ENCODE measurements at places on chromosomes 1 and 21.

GRCh38 chr1:47184090-47184821 is 5.6 kb downstream of the PDZK1IP1 start:
- DNase-seq: no peak

GRCh38 chr1:54997711-54997986 is 1.1 kb upstream of the BSND start:
- no peak for DNase-seq

- no peak for DNase-seq
Observed at GRCh38 chr1:231353086-231353485, 15.0 kb downstream of the SPRTN start.

- DNase-seq: peak; percentile 77
Observed at GRCh38 chr1:212498283-212499040, 65.7 kb downstream of the NENF start.

DNA sequence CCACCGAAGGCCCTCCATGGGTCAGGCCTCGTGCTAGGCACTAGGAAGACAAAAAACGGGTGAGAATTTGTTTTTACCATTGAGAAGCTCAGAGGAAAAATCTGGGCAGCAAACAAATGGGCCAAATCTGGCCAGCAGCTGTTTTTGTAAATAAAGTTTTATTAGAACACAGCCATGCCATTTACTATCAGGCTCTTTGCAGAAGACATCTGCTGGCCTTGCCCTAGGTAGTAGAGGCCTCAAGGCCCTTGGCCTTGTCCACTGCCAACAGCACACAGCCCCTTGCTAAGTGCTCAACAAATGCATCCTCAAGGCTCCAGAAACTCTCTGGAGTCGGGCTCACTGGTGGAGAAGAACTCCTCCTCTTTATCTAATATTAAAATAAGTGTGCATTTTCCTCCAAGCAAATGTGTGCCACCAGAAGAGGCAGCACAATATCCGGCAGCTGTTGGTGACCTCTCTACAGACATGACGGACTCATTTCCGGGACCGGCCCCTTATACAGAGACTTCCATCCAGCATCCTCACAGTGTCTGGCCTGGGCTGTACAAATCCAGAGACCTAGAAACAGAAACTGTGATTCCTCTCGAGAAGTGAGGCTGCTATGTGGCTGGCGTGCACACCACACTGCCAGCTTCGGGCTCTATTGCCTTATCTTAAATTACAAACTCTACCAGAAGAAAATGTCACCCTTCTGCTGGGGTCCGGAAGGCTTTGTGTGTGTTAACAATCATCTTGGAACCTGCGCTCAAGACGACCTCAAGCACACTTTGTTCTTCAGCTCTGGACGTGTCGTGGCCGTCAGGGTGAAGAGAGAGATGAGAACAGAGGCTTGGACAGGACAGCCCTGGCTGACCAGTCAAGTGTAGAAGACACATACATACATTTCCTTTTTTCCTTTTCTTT is 203.9 kb downstream of the TOMM20 start:
- no peak for DNase-seq

All from fibroblast of villous mesenchyme (primary cell).